ENCODE measurements at places on chromosomes 4 and X. TPM values are rescaled to one million over a fixed set of nuclear protein-coding genes. Genes with fewer than 3 reads are reported as not detected.

DNA sequence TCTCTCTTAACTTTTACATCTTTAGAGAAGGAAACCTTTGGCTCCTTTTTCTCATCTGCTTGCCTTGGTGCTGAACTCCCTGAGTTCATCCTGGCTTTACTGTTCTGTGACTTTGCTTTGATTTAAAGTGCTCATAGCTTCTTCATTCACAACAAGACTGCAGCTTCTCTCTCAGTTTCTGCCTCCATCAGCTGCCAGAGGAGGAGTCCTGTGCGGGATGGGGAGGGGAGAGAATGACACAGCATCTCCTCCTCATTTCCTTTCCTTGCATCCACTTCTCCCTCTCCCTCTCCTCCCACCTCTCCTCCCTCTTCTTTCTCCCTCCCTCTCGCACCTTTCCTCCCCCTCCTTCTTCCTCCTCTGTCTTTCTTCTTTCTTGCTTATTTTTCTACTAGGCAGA is 42.0 kb downstream of the CBLL2 start:
- no peak overlapping the region for H3K4me3 ChIP-seq
- no peak overlapping the region for H3K27ac ChIP-seq
- no peaks in the 10 kb centered on the region for H3K4me1 ChIP-seq
- H3K36me3 ChIP-seq = no peaks in the 10 kb centered on the region
- DNase-seq = no peak

GRCh38 chrX:107842715-107843400 is 17.2 kb downstream of the MID2 start:
- peaks cover 11% of the 10 kb centered on the region for H3K36me3 ChIP-seq
- no peak overlapping the region for H3K4me3 ChIP-seq
- no peak for DNase-seq
- peaks cover 2% of the 10 kb centered on the region for H3K4me1 ChIP-seq
- H3K27me3 ChIP-seq = no peaks in the 10 kb centered on the region

DNA sequence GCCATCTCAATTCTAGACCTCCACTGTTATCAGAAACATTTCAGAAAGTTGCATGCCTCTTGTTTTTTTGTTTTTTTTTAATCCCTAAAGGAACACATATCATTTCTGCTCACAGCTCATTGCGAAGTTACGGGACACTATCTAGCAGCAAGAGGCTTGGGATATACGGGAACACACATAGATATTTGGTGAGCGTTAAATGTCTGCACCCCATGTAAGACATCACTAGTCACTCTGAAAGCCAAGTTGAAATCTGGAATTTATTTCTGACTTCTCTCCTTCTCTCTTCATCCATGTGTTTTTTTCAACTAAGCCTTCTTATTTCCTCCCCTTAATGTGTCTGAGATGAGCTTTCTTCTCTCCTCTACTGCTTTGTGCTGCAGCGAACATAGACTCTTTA is 683.7 kb downstream of the PDHA2 start:
- no peak overlapping the region for H3K4me3 ChIP-seq
- no peak overlapping the region for H3K27ac ChIP-seq
- DNase-seq = no peak
- no peaks in the 10 kb centered on the region for H3K36me3 ChIP-seq

Gene DUSP21
- total RNA-seq = not detected

DNA sequence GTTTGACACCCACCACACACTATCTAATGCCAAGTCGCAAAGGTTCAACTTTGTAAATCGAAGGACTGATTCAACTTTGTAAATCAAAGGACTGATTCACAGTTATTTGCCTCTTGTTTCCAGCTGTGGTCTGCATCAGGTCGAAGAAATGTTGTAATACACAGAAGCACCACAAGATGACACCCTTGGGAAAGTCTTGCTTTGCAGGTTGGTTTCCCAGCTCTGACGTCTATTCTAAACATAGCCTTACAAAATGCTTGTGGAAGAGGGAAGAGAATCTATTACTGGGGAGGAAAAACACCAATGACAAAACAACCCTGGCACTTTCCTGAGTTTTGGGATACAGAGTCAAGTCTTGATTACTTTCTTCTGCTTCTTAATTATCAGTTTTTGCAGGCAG is 35.3 kb downstream of the SUPT20HL1 start:
- no peak overlapping the region for H3K4me3 ChIP-seq
- no peaks in the 10 kb centered on the region for H3K27me3 ChIP-seq
- H3K36me3 ChIP-seq = no peaks in the 10 kb centered on the region
- peak overlapping the region; percentile 71 for H3K27ac ChIP-seq

GRCh38 chr4:158255727-158256324 is 45.5 kb downstream of the TMEM144 start:
- no peak overlapping the region for H3K4me3 ChIP-seq
- no peak overlapping the region for H3K27ac ChIP-seq
- no peak for DNase-seq
- no peaks in the 10 kb centered on the region for H3K4me1 ChIP-seq
- H3K36me3 ChIP-seq = no peaks in the 10 kb centered on the region
- no peaks in the 10 kb centered on the region for H3K27me3 ChIP-seq

DNA sequence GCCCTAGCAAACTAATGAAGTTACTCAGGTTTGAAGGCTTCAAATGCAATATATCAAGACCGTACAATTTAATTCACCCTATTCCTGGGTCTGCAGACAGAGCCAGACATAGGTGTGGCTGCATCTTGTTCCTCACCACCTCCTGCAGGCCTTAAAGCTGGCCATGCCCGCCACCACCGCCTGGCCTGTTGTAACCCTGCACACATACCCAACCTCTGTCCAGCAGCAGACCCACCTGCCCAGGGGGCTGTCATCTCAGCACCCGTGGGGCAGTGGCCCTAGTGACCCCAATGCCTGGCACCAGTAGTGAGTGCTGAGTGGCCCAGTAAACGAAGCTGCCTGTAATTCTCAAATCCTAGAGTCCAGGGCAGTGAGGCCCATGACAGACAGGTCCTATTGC is 40.7 kb downstream of the ZBTB49 start:
- H3K4me1 ChIP-seq = no peaks in the 10 kb centered on the region
- DNase-seq = peak; percentile 48
- H3K27me3 ChIP-seq = no peaks in the 10 kb centered on the region
- no peak overlapping the region for H3K27ac ChIP-seq

GRCh38 chr4:76799140-76799539 is 98.8 kb downstream of the SOWAHB start:
- no peak for DNase-seq
- H3K4me3 ChIP-seq = no peak overlapping the region
- no peaks in the 10 kb centered on the region for H3K4me1 ChIP-seq
- H3K36me3 ChIP-seq = no peaks in the 10 kb centered on the region
- no peak overlapping the region for H3K27ac ChIP-seq
- H3K27me3 ChIP-seq = no peaks in the 10 kb centered on the region

GRCh38 chr4:13701937-13702446 is 74.5 kb upstream of the BOD1L1 start:
- DNase-seq = no peak
- H3K27ac ChIP-seq = no peak overlapping the region
- H3K36me3 ChIP-seq = no peaks in the 10 kb centered on the region
- no peak overlapping the region for H3K4me3 ChIP-seq
- no peaks in the 10 kb centered on the region for H3K4me1 ChIP-seq
- H3K27me3 ChIP-seq = no peaks in the 10 kb centered on the region

- H3K4me1 ChIP-seq = no peaks in the 10 kb centered on the region
- H3K27me3 ChIP-seq = no peaks in the 10 kb centered on the region
- DNase-seq = no peak
- no peak overlapping the region for H3K27ac ChIP-seq
- H3K36me3 ChIP-seq = no peaks in the 10 kb centered on the region
Measured at GRCh38 chr4:118373614-118374255, 20.9 kb upstream of the PRSS12 start.

Gene FGF5
- 0.33 TPM for total RNA-seq

Gene JCHAIN
- total RNA-seq = 1.4 TPM

Gene EFHC2
- total RNA-seq = 2.6 TPM

Gene PRRG1
- total RNA-seq = 5.0 TPM

DNA sequence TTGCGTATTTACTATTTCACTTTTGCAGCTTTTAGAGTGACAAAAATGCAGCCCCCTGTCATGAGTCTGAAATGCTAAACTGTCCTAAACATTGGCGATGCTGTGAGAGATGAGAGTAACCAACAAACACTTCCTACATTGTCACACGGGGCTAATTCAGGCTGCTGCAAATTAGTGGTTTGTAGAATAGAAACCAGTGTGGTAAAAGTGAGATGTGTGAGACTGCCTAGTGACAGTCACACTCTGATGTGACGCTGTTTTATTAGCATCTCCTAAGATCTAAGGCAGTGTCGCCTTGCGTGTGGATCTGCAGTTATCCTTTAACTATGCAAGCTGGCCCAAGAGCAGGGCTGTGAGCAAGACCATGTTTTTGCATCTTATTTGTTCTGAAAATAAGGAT is 800.2 kb upstream of the TENM3 start:
- H3K36me3 ChIP-seq = no peaks in the 10 kb centered on the region
- DNase-seq = no peak
- H3K4me1 ChIP-seq = no peaks in the 10 kb centered on the region
- H3K4me3 ChIP-seq = no peak overlapping the region
- no peaks in the 10 kb centered on the region for H3K27me3 ChIP-seq

Measured in sigmoid colon (tissue), 7 donors.